ENCODE measurements at places on chromosomes 16 and 17.

- no peak for DNase-seq
Observed at GRCh38 chr16:72113616-72113945, 19.9 kb downstream of the DHX38 start.

DNA sequence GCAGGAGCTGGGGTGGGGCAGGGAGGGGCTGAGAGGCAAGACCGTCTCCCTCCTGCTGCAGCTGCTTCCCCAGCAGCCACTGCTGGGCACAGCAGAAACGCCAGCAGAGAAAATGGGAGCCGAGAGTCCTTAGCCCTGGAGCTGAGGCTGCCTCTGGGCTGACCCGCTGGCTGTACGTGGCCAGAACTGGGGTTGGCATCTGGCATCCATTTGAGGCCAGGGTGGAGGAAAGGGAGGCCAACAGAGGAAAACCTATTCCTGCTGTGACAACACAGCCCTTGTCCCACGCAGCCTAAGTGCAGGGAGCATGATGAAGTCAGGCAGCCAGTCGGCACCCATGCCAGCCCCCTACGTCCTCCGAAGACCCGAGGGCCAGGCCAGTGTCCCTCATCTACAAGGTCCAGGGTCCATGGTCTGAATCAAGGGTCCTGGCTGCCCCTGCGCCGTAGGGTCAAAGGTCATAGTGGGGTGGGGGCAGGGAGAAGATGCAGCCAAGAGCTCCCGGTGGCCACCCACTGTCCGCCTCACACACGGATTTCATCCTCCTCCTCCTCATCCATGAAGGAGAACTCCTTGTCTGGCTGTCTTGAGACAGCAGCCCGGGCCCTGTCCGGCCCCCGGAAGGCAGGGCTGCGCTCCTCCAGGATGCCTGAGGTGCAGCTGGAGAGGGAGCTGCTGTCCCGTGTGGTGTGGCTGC lies 23.4 kb upstream of the CPSF4L start:
- DNase-seq, result no peak

DNA sequence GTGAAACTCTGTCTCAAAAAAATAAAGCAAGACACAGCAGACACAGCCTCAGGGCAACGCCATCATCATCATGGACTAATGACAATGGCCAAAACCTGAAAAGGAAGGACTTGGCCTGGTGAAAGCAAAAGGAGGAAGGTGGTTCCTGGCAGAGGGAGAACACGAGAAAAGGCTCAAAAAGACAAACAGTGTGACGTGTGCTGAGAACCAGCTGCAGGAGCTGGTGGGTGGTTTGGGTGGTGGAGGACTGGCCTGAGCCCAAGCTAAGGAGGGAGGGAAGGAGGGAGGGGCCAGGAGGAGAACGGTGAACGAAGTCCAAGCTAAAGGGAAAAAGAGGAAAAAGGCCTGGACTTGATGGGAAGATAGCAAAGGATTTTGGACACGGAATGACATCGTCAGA lies 85.1 kb downstream of the SLC39A11 start:
- DNase-seq, result no peak

GRCh38 chr17:42333053-42333452 lies 44.8 kb downstream of the STAT5A start:
- no peak for DNase-seq

DNA sequence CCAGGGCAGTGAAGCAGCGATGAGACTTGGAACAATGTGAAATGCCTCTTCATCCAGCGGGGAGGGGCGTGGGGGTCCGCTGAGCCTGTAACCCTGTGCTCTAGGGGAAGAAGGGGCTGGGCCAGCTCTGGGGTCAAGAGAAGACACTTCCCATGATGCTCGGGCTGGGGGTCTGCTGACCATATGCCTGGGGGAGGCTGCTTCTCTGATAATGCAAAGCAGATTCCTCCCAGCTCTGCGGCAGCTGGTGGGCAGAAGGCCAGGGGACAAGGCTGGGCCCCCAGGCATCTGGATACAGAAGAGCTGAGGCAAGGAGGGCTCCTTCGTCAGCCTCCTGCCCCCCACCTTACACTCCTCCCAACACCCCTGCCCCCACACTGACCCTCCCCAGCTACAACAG lies 24.7 kb downstream of the NGFR start:
- DNase-seq, result no peak

GRCh38 chr16:75402821-75403475 lies 30.4 kb downstream of the CFDP1 start:
- DNase-seq, result no peak

DNA sequence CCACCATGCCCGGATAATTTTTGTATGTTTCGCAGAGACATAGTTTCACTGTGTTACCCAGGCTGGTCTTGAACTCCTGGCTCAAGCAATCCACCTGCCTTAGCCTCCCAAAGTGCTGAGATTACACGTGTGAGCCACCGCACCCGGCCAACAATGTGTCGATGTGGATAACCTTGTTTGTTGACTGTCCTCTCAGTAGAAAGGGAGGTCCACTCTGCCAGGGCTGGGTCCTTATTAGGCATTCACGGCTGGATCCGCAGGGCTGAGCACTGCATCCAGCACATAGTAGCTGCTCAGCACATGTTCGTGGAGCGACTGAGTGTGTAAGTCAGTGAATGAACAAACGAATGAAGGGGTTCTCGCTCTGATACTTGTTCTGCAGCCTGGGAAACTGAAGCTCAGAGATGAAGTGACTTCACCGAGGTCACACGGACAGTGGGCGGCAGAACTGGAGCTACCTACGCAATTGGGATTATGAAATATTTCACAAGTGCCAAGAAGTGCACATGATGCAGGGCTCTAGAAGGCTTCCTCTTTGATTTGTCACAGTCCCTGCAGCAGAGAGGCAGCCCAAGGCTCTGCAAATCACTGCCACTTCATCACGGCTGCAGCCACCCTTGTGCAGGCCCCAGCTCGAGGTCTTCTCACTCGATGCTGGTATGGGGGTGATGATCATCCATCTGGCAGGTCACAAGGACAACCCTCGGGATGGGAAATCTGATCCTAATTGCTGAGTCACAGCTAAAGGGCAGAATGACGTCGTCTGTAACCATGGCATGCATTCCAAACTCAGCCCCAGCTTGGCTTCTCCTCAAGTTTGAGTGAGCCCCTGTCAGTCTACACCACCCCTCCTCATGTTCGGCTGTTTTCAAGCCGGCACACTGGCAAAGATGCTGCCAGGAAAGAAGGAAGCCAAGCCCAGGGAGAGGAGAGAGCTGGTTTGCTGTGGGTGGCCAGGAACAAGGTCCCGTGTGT lies 28.0 kb upstream of the SNN start:
- no peak for DNase-seq

GRCh38 chr17:81957691-81958432 lies 3.1 kb downstream of the NOTUM start:
- no peak for DNase-seq

DNA sequence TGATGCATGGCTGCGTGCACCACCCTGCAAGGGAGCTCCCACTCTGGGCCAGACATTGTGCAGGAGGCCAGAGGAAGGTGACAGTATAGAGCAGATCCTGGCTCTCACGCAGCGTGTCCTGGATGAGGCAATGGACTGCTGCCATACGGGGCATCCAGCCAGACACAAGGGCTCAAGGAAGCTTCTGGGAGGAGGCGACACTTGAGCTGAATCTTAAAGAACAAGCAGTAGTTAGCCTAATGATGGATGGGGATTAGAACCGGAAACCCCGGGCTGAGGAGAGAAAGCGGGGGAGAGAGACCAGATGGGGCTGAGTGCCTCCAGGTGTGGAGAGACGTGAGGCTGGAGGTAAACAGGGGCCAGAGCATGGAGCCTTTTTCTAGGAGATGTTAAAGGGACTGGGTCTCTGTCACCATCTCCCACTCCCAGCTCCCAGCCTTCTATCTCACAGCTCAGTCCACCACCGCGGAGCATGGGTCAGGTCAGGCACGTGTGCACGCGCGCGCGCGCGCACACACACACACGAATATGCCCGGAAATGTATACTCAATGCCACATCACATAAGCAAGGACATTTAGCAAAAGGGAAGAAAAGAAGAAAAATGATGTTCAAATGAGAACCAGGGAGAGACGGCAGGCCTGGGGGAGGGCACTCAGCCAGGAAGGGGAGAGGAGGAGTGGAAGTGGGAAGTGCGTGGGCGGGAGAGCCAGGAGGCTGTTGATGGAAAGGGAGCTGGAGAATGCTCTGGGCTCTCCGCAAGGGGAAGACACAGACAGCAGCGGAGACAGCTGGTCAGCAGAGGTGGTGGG lies 46.3 kb downstream of the CCDC42 start:
- no peak for DNase-seq

GRCh38 chr17:79872762-79873161 lies 33.5 kb upstream of the CBX4 start:
- no peak for DNase-seq

DNA sequence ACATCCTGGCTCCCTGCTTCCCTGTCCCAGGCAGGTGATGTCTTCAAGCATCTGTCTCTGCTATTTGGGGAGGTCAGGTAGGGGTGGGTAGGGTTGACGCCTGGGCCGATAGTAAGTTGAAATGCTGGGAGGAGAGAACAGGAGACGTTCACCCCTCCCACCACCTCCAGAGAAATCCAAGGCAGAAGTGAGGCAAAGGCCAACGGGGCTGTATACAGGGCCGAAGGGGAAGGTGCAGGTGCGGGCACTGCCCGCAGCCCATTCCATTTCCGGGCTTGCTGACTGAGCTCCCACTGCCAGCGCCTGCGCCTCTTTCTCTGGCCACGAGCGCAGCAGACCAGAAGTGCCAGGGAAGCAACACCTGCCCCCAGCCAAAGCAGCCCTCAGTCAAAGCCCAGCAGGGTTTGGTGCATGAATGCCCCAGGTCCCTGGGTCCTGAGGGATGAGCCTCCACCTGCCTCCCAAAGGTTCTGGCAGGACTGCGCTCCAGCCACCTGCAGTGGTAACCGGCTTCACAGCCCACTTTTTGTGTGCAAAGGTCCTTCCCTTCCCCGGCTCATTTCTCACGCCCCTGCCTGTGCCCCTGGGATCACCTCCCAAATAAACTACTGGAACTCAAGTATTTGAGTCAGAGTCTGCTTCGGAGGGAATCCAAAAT lies 127.6 kb upstream of the TNRC6C start:
- no peak for DNase-seq

DNA sequence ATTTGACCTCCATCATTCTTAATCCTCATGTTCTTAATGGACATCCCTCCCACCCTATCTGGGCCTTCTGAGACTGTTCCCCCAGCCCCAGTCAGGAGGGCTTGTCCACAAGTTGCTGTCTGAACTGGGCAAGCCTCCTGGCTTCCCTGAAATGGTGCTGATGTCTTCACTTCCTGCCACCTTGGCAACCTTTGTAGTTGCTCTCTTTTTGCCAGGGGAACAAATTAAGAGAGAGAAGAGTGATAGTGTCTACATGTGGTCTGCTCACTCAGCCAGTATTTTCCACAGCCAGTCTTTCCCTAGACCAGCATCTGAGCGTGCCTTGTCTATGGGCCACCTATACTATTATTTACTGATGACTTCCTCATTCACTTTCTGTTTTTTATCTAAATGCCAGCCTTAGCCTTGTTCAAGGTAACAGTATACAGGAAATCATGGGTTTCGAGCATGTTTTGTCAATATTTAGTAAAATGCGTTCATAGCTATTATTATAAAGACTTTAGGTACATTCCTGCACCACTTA lies 710.1 kb downstream of the MAF start:
- no peak for DNase-seq

GRCh38 chr17:35849469-35850348 lies 19.0 kb downstream of the HEATR9 start:
- DNase-seq, result peak; percentile 19

- DNase-seq, result no peak
Observed at GRCh38 chr16:2999929-3000328, 12.8 kb upstream of the CLDN9 start.

- DNase-seq, result no peak
Observed at GRCh38 chr17:83200751-83201150, 121.3 kb downstream of the METRNL start.

GRCh38 chr17:19379361-19380065 lies 1.2 kb downstream of the MAPK7 start:
- DNase-seq, result no peak

- peak; percentile 52 for DNase-seq
Observed at GRCh38 chr16:54193665-54194333, 92.8 kb downstream of the IRX3 start.

- DNase-seq, result no peak
Observed at GRCh38 chr17:41975099-41976083, 8.8 kb downstream of the CNP start.

- no peak for DNase-seq
Observed at GRCh38 chr16:72475688-72476087, 303.7 kb upstream of the PMFBP1 start.

DNA sequence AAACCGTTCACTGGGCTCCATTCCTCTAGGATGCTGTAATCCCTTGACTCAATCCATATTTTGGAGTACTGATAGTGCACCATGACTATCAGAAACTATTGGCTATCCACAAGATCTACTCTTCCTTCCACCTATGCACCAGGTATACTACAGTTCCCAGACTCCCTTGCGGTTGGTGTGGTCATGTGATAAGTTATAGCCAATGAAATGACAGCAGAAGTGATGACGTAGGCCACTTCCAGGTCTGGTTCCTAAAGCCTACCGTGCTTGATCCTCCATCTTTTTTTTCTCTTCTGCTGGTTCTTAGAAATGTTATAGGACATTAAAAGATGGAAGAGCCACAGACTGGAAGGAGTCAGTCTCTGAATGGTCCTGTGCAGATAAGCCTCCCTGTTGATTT lies 278.8 kb upstream of the C16orf82 start:
- no peak for DNase-seq

- no peak for DNase-seq
Observed at GRCh38 chr16:47511882-47512281, 50.8 kb downstream of the PHKB start.

DNA sequence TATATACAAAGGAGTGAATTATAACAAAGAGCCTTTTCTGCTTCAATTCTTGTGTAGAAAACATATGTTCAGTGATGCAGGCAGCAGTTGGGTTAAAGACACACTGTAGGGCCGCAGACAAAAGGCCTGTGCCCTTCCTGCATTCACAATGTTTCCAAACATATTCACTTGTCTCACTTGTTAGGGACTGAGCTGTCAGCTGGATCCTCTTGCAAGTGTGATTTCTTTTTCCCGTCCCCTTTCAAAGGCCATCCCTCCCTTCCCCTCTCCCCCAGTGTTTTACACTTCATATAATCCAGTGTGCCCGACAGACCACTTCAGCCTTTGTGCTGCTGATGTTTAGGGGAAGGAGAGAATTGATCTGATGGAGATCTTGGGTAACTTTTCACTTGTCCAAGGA lies 217.0 kb downstream of the FTO start:
- no peak for DNase-seq

DNA sequence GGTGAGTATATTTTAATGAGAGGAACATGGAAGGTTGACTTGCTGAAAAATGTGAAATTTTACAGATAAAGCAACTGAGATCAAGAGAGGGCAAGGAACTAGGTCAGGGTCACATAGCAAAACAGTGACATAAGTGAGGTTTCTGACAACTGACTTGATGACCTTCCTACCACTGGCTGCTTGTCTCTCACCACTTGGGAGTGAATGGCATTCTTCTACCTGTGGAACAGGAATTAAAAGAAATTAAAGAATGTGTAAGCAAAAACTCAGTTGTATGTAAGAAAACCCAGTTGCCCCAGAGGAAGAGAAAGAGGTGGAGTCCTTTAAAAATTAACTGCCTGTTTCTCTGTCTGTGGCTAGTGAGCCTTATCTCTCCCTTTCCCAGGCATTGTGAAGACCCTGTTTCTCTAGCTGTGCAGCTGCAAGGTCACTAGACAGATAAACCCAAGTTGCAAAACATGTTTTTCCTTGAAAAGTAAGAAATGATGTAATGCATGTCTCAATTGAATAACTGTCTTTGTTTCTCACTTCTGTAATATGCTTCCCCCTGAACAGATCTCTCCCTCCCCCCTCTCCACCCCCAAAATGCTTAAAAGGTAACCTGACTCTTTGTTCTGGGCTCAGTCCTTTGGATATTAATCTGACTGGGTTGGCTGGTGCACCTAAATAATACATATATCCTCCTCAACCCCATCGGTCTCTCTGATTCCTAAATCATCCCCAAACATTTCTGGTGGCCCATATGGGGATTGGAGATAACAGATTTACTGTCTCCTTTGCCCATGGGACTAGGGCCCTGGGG lies 23.4 kb downstream of the ACSM1 start:
- no peak for DNase-seq

All from NCI-H2107 (cell line).